Fibroblast of mammary gland (primary cell): ENCODE measurements at places on chromosomes 16 and 17.

DNA sequence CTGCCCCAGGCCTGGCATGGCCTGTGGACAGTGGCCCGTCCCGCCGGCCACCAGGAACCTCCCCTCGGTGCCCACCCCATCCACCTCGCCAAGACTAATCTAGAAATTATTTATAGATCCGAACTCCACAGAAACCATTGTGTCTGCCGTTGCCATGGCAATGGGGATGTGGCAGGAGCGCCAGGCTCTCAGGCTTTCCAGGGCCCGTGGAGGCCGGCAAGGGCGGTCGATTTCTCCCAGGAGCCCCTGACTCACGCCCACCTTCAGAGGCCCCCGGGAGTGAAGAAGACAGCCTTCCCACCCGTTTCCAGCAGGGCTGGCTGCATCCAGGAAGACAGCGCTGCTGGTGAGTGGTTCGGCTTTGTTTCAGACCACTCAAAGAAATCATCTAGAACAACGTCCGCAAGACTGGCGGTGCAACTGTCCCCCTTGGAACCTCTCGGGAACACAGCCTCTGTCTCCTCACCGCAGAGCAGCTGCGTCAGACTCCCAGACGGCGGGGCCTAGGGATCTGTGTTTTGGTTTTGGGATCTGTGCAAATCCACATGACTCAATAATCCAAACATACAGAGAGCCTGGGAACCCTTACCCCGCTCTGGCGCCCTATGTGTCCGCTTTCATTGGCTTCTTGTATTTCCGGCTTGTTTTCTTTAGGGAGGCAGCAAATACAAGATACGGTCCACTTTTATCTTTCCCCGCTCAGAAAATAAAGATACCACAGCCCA, 48.5 kb upstream of the ZCCHC14 start:
- peak; percentile 72 for DNase-seq

- DNase-seq = no peak
Measured at GRCh38 chr17:42723636-42724035, 21.2 kb downstream of the EZH1 start.

DNA sequence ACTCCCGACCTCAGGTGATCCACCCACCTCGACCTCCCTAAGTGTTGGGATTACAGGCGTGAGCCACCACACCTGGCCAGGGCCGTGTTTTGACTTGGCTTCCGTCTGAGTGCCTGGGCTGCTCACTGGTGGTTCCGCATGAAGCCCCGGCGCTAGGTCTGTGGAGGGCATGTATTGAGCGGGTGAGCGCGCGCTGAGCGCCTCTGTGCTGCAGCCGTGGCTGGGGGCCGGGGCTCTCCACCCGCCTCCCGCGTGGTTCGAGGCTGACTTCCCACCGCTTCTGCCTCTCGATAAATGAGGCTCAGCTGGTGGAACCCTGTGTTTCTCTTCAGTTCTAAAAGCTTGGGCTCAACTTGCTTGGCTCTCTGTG, 38.9 kb upstream of the ATP2A3 start:
- no peak for DNase-seq

- DNase-seq = no peak
Measured at GRCh38 chr17:45098081-45098868, 34.0 kb downstream of the PLCD3 start.

DNA sequence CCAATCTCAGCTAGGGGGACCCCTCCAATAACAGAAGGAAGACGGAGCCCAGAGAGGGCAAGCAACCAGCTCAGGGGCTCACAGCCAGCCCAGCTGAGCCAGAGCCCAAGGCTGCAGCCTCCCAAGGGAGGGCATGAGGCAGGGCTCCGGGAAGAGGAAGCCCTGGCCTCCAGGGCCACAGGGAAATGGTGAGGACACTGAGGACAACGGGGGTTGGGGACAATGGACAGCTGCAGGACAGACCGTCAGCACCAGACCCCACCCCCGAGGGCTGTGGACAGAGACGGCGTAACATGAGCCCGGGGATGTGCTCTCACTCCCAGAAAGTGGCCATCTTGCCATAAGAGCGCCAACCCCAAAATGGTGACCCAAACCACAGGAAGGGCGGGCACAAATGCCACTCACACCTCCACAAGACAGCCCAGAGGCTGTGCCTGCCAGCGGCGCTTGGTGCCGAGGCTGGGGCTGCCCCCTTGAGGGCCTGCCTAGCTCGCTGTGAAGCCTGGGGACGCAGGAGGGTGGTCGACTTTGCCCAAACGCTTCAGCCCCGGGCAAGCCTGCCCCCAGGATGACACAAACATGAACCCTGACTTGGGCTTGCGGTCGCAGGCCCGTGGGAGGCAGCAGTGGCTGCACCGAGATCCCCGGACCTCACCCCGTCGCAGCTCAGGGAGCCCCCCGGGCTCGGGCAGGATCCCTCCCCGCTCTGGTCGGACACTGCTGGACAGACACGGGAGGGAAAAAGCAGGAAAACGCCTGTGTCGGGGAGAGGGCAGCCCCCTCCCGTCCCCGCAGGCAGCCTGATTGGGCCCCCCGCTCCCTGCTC, 10.5 kb downstream of the PIMREG start:
- no peak for DNase-seq

- DNase-seq = no peak
Measured at GRCh38 chr17:61648587-61648986, 57.6 kb upstream of the NACA2 start.

- DNase-seq = no peak
Measured at GRCh38 chr16:3915426-3916260, 35.1 kb upstream of the CREBBP start.

DNA sequence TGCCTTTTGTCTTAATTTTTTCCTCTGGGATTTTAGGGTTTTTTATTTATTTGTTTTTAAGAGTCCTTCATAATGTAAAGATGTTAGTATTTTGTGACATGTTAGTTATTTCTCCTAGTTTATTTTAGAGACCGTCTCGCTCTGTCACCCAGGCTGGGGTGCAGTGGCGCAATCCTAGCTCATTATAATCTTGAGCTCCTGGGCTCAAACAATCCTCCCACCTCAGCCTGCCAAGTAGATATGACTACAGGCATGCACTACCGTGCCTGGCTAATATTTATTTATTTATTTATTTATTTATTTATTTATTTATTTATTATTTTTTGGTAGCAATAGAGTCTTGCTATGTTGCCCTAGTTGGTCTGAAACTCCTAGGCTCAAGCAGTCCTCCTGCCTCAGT, 37.4 kb upstream of the ARHGAP17 start:
- DNase-seq = no peak

- DNase-seq = no peak
Measured at GRCh38 chr16:84995663-84996062, 15.7 kb downstream of the ZDHHC7 start.

DNA sequence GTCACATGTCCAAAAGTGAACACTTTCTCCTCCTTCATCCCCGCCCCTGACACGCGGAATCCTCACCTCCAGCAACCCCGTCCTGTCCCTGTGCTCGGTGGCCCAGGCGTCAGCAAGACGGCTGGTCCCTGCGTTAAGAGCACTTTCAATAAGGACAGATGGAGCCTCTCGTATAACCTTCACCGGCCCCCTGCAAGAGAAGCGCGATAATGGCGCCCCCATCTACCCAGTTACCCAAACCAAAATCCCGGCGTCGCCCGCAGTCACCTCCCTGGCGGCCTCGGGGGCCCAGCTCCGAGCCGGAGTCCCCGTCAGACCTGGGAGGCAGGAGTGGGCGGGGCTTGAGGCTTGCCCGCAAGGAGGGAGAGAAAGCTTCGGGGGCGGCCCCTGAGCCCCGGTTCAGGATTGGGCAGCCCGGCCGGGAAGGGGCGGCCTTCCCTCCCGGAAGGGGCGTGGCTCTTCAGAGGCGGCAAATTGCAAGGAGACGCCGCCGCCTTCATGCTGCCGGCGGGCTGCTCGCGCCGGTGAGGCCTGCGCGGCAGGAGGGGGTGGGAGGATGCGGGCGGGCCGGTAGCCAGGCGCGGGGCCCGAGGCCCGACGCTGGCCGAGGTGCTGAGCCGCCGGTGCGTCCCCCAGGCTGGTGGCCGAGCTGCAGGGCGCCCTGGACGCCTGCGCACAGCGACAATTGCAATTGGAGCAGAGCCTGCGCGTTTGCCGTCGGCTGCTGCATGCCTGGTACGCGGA, at the start of gene TEDC2:
Gene TEDC2, plus strand, starts transcription at position 463 of the 744 bp plus-strand sequence. Its CDS starts 36 bp downstream, at position 499.
- DNase-seq = peak; percentile 84

- peak; percentile 47 for DNase-seq
Measured at GRCh38 chr17:37107406-37108083, 158.8 kb downstream of the AATF start.

DNA sequence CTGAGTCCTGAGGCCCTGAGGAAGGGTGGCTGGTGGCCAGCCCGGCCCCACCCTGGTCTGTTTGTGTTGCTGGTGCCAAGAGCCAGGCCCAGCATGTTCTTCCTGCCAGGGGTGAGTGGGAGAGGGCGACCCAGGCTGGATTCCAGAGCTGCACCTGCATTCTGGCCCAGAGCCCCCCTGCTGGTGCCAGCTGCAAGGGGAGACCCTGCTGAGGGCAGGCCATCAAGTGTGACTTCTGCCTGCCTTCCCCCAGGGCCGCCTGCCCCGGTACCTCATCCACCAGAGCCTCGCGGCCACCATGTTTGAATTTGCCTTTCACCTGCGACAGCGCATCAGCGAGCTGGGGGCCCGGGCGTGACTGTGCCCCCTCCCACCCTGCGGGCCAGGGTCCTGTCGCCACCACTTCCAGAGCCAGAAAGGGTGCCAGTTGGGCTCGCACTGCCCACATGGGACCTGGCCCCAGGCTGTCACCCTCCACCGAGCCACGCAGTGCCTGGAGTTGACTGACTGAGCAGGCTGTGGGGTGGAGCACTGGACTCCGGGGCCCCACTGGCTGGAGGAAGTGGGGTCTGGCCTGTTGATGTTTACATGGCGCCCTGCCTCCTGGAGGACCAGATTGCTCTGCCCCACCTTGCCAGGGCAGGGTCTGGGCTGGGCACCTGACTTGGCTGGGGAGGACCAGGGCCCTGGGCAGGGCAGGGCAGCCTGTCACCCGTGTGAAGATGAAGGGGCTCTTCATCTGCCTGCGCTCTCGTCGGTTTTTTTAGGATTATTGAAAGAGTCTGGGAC, 2.4 kb upstream of the TCAP start:
- DNase-seq = no peak

- peak; percentile 99 for DNase-seq
Measured at GRCh38 chr16:14013571-14014283, 57.4 kb upstream of the MRTFB start.

DNA sequence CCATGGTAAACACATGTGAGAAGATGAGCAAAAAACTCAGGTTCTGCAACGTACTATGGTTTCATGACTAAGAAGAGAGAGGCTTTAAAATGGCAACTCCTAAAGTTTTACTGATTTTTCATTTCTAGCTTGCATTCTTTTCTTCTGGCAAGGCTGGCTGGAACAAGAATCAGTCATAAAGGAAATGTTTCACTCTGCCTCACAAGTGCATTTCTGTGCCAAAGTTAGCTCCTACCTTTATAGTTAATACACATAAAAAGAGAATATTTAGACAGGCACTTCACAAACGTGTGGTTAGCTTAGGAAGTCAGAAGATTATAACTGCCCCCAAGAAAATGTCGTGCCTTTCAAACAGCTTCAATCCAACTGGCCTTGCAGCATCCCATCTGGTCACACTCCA, 417.1 kb upstream of the CDH11 start:
- peak; percentile 51 for DNase-seq

GRCh38 chr16:47826070-47826469, 329.7 kb downstream of the ABCC12 start:
- DNase-seq = no peak

GRCh38 chr17:64778240-64779097, 116.4 kb upstream of the SMURF2 start:
- no peak for DNase-seq

DNA sequence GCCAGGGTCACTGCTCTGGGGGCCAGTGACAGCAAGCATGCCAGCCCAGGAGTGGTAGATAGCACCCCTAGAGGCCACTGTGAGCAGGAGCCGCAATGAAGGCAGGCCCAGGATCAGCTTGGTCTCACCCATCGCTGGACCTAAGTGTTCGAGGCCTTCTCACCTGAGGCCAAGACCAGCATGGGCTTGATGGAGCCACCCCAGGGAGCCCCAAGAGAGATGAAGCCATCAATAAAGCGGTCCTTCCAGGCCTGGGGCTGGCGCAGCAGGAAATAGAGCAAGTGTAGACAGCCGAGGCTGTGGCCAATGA, 1.8 kb downstream of the LCAT start:
- peak; percentile 39 for DNase-seq

DNA sequence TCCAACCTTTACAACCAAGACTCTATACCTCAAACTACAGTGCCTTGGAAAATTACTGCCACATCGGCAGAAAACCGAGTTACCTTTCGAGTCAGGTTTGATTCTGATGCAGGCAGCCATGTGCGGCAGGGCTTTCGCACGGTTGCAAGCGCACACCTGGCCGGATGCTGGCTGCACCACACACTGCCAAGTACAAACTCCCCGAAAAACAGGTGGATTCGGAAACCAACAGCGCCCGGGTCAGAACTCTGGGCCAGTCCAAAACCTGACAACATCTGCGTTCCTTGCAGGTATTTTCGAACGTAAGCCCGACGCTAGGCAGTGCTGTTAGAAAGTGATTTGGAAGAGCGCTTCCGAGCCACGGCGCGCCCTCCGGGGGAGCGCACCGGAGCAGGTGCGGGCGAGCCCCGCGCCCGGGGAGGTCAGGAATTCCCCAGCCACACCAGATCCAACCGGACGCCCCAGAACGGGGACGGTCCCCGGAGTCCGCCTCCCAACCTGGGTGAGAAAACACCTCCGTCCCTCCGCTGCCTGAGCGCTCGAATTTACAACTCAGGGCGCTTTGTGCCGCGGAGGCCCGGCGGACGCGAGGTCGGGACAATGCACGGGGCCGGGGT, 1.2 kb downstream of the USP7 start:
- DNase-seq = no peak

- peak; percentile 26 for DNase-seq
Measured at GRCh38 chr16:50021544-50021943, 3.5 kb upstream of the CNEP1R1 start.

- no peak for DNase-seq
Measured at GRCh38 chr17:855569-855968, 73.4 kb downstream of the MRM3 start.

DNA sequence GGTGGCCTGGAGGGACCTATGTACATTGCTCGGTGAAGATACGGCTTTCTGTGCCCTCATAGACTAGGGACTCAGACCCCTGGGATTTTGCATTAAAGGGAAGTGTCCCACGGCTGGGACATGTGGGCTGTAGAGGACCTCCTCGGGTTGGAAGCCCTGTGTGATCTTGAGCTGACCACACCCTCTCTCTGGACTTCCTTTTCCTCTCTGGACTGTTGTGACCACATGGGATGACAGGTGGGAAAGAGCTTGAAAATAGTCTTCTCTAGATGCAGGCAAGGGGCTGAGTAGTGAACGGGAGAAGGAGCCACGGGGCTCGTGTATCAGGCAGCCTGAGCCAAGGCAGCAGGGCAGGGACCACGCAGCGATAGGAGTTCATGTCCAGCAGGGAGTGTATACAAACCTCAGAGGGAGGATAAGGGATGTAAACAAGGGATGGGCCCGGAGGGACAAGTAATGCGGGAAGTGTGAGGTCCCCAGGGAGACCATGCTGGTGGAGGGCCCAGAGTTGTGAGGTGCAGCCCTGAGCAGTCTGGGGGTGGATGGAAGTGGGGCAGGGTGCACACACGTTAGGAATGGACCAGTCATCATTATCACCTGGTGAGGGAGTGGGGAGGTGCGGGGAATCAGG, 4.5 kb upstream of the SLC4A1 start:
- DNase-seq = no peak

GRCh38 chr16:35252356-35252936, 1793.0 kb downstream of the TP53TG3F start:
- peak; percentile 6 for DNase-seq

- no peak for DNase-seq
Measured at GRCh38 chr17:77228241-77228752, 87.5 kb downstream of the SEC14L1 start.
